Activated CD4-positive, alpha-beta T cell treated with anti-CD3 and anti-CD28 coated beads, Interleukin-2, amount 50 U/mL, for 1 hour (primary cell): ENCODE measurements at places on chromosomes 2 and 18.

- DNase-seq: no peak
Observed at GRCh38 chr2:157312866-157313486, 12.6 kb downstream of the ERMN start.

DNA sequence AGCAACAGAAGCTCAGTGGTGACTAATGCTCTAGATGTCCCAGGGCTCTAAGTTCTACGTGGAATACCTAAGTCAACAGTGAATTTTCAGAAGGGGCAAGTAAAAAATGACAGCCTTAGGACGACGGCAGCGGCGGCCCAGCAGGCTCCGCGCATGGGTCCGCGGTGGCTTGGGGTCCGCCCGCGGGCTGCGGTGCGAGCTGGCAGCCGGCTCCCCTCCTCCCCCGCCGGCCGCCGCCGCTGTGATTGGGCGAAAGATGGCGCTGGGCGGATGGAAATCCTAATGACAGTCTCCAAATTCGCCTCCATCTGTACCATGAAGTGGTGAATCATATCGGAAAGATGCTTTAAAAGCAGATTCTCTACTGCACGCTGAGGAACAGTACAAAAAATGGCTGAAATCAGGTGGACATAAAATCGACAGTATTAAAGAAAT, 74.7 kb downstream of the HNRNPLL start:
- no peak for DNase-seq

- DNase-seq: no peak
Observed at GRCh38 chr18:70365361-70365760, 76.5 kb downstream of the SOCS6 start.

GRCh38 chr2:234211797-234212196, 161.3 kb downstream of the SPP2 start:
- no peak for DNase-seq

DNA sequence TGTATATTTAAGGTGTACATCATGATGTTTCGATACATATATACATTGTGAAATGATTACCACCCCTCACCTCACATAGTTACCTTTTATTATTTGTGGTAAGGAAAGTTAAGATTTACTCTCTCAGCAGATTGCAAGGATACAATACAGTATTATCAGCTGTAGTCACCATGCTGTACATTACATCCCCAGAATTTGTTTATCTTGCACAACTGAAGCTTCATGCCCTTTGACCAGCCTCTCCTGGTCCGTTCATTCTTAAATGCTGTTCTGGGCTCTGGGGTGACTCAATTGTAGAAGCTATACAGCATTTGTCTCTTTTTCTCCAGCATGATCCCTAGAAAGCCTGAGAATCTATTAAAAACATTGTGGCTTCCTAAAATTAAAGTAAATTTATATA, 90.8 kb downstream of the PTPRM start:
- DNase-seq: no peak

GRCh38 chr2:174873471-174873870, 109.2 kb upstream of the CHRNA1 start:
- DNase-seq: no peak

DNA sequence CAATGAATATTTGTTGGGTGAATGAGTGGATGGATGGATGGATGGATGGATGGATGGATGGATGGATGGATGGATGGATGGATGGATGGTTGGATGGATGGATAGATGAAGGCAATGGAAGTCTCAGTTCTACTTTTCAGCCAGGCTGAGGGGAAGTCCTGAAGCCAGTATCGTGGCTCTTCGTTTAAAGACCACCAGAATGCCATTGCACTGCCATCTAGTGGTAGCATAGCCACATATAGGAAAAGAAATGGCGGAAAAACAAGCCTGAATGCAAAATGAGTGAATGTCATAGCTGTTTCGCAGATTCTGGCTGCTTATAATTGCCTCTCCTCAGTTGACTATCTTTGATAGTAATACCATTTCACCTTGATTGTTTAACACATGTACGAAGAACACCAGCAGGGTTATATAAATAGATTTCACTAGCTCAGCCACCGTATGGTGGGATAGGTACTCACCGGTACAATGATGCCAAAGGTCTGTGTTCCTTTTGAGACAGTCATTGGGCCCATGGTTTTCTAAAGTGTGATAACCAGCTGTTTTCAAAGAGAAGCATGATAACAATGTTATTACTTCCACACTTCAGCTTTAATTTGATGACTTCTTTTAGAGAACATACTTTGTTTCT, 62.3 kb upstream of the GREB1L start:
- peak; percentile 15 for DNase-seq
